Stimulated activated CD4-positive, alpha-beta T cell treated with anti-CD3 and anti-CD28 coated beads, Interleukin-4, amount 100 ng/mL, for 1 hour (primary cell): ENCODE measurements at places on chromosomes 2 and 18.

- no peak for DNase-seq
Measured at GRCh38 chr2:240292035-240292574, 143.4 kb upstream of the GPC1 start.

DNA sequence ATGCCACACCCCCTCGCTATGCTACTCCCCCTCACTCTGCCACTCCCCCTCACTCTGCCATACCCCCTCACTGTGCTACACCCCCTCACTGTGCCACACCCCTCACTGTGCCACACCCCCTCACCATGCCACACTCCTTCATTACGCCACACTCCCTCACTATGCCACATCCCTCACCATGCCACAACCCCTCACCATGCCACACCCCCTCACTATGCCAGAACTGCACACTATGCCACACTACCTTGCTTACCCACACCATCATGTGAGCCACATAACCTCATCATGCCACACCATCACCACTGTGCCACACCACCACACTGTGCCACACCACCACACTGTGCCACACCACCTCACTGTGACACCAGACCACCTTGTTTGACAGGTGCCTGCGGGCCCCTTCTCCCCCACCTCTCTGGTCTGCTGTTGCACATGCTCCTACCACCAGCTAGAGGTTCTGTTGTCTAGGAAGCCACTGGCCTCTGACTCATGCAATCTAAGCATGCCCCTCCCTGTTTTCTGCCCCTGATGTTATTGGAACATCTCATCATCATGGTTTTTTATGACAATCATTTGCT is 22.0 kb downstream of the MARCHF4 start:
- peak; percentile 19 for DNase-seq

DNA sequence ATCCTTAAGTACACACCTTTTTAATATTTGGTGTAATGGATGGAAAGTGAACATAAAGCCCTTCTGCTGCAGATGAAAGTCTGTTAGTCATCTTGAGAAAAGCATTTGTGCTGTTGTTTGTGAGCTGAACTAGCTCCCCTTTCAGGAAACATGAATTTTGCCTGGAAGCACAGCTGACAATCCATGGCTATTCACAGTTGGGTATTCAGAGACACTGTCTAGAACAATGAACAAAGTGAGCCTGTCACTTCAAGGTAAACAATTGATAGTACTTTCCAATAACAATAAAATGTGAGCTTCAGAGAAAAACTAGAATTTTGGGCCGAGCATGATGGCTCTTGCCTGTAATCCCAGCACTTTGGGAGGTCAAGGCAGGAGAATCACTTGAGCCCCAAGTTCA is 6.8 kb upstream of the EFHD1 start:
- no peak for DNase-seq

- DNase-seq: no peak
Measured at GRCh38 chr2:75632813-75633212, 13.8 kb upstream of the MRPL19 start.

GRCh38 chr2:46701152-46701551 is 214.5 kb downstream of the MCFD2 start:
- no peak for DNase-seq

GRCh38 chr2:240377366-240377765 is 58.1 kb upstream of the GPC1 start:
- no peak for DNase-seq

DNA sequence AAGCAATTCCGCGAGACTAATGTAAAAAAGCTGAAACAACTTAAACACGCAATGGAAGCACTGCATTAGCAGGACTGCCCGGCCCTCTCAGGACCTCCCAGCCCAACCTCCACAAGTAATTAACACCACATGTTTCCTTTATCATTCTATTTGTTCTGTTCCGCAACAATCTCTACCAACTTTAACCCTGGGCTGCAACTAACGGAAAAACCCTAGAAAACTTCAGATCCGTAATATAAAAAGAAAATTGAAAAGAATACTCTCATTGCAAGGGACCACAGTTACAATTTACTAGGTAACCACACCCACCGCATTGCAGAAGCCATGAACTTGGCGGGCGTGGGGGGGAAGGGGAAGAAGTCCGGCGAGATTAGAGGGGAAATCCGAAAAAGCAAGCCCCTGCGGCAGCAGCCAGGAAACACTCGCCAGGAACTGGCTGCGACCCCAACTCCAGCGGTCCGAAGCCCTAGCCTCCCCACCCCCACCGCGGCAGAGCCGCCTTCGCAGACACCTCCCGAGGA is 1.2 kb downstream of the EPB41L3 start:
- no peak for DNase-seq

- DNase-seq: no peak
Measured at GRCh38 chr2:196372276-196372809, 201.0 kb upstream of the STK17B start.

DNA sequence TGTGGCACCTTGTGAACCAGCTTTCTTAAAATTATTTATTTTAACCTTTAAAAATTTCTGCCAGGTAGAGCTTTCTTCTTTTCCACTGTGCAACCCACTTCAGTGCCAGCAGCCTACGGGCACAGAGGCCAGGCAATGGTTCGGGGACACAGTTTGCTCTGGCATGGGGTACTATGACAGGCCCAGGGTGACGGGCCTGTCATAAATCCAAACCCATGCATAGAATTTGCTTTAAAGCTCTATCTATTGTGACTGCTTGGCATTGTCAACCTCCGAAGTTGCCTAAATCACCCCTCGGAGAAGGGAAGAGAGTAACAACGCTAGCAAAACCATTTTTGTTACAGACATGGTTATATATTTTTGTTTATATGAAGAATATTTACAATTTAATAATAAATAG is 1.5 kb downstream of the ODC1 start:
- DNase-seq: no peak

- DNase-seq: no peak
Measured at GRCh38 chr18:3998698-3999333, 456.3 kb downstream of the DLGAP1 start.

DNA sequence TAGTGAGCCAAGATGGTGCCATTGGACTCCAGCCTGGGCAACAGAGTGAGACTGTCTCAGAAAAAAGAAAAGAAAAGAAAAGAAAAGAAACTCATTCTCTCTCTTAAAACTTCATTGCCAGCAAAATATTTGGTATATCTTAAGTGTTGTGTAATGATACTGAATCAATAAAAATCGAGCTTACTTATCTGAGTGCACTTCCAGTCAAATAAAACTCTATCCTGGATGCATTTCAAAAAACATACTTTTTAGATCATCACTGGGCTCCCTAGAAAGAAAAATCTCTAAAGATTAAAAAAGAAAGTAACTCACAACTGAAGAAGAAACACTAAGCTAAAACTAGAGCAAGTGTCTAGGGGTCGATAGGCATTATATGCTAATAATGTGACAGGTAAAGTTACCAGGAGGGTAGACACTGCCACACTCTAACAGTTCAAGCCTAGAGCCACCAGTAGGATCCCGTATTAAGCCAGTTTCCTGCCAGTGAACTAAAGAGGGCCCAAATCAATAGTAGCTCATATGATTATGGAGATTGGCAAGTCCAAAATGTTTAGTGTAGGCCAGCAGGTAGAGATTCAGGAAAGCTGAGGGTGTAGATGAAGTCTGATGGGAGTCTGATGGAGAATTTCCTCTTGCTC is 242.1 kb upstream of the CYRIA start:
- DNase-seq: no peak

DNA sequence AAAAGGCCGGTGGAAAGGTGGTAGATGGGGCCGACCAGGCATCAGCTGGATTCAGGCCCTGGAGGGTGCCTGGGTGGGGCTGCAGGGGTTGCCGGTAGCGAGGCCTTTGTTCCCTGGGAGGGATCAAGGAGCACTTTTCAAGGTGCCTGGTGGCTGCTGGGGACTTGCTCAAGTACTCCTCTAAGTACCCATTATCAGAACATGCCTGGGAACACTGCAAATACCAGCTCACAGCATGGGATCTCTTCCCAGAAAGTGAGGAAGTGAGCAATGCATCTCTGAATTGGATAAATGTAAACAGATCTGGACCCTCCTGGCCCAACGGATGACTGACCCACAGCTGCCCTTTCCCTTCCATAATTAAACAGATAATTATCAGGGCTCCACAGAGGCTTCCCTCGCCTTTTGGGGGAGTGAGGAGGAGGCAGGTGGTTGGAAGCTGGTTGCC is 210.5 kb downstream of the SH3RF3 start:
- DNase-seq: no peak

GRCh38 chr2:229443141-229443540 is 172.1 kb upstream of the PID1 start:
- no peak for DNase-seq

DNA sequence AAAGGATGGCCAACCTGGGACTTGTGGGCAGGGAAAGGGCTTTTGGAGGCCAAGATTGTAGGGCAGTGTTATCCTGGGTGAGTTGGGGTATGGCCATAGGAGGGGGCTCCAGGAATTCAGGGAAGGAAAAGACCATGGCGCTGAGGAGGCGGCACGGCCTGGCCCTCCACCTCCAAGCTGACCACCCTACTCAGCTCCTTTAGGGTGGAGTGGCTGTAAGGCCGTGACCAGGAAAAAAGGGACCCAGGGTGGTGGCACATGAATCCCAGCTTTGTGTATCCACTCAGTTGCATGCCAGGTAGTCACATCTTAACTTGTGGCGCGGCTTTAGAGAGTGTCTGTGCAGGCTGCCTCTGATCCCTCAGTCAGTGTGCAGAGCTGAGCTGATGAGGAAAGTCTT is 168.1 kb downstream of the AGAP1 start:
- no peak for DNase-seq

- no peak for DNase-seq
Measured at GRCh38 chr18:37529863-37530262, 35.7 kb downstream of the CELF4 start.

DNA sequence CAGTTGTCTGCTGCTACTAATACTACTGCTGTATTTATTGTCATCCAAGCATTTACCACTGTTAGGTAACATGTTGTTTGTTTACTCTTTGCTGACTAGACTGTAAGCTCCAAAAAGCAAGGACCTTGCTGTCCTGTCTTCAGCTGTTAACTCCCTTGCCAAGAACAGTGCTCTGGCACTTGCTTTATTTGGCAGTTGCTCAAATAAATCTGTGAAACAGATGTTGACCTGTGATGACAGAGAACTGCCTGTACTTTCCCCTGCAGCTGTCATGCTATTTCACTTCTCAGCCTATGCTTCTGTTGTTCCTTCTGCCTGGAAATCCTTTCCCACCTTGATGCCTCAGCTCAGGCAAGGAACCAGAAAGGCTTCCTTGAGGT is 181.2 kb downstream of the ATAD2B start:
- no peak for DNase-seq

DNA sequence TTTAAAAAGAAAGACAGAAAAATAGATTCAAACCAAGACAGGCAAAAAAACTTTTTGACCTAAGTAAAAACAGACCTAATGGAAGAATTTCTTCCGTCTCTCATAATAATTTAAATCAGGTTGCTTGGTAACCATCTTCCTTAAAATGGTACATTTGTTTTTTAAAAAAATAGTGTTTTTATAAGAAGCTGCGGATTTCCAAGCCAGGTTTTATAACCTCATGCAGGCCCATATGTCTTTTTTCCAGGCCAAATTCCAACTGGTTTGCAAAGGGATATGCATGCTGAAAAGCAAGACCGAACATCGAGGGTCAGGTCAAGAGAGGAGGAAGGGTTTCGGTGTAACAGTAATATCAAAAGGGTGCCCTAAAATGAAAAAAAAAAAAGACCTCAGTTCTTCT is 172.9 kb downstream of the MAIP1 start:
- no peak for DNase-seq

GRCh38 chr2:48912110-48912509 is 156.6 kb upstream of the LHCGR start:
- DNase-seq: no peak

DNA sequence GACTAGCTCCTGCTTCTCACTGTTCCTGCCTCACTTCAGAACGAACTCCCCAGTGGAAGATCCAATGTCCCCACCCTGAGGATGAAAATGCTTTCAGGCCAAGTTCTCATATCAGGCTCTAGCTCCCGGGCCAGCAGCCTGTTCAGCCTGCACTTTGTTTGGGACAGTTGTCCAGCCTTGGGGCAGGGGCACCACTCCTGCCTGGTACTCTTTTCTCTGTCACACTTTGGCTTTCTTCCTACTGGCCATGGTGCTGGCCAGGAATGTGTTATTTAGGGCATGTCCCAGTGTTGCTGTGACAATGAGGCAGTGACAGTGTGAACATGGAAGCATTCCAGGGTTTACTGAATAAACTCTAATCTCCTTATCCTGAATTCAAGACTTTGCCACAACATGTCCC is 154.1 kb downstream of the GALNT14 start:
- DNase-seq: no peak

GRCh38 chr2:231621051-231621879 is 28.6 kb downstream of the TEX44 start:
- DNase-seq: peak; percentile 17

GRCh38 chr2:46983065-46983801 is 67.6 kb upstream of the MCFD2 start:
- DNase-seq: no peak

- peak; percentile 52 for DNase-seq
Measured at GRCh38 chr2:10305715-10306114, 3.0 kb downstream of the HPCAL1 start.

DNA sequence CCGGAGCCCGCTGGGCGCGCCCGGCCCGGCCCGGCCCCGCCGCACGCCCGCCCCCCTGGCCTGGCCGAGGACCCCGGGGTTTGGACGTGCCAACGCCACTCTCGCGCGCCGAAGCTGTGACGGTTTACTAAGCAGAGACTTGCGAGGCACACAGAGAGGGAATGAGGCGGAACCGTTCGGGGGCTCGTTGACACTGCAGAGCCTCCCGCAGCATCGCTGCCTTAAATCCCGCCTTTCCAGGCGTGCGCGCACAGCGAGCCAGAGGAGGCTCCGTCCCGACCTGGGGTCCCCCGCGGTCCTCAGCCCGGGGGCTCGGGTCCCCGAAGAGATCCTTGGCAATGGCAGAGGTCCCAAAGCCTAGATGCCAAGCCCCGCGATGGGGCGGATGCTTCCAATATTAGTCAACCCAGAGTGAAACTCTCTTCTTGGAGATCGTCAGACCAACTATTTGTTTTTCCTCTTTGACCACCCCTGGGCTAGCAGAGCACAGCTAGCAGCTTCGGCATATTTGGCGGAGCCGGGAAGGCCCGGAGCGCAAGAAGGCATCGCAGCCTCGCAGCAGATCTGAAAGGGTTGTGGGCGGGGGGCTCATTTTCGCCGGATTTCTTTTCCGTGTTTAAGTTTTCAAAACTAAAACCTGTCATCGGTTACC is at the start of gene ZNF385B:
TSS of gene ZNF385B (minus strand) at position 197 of the 652 bp plus-strand sequence.
- DNase-seq: no peak

- DNase-seq: no peak
Measured at GRCh38 chr2:9037166-9037565, 33.7 kb upstream of the MBOAT2 start.
